ENCODE measurements at places on chromosomes 16 and 17.

DNA sequence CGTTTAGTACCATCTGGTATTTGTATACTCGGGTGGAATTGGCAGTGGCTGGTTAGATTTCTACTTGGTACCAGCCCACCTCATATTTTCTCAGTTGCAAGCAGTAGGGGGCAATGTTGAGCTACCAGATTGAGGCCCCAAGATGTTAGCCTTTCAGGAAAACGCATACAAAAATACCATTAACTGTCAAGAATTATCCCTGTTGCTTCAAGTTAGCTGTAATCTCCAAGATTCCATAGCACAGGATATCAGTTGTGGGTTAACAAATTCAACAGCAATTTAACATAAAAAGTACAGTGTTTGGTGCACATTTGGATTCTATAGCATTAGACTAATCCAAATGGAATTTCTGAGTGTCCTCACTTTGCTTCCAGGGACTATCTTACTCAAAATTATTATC lies 188.2 kb downstream of the FTO start:
- peak; percentile 67 for DNase-seq

DNA sequence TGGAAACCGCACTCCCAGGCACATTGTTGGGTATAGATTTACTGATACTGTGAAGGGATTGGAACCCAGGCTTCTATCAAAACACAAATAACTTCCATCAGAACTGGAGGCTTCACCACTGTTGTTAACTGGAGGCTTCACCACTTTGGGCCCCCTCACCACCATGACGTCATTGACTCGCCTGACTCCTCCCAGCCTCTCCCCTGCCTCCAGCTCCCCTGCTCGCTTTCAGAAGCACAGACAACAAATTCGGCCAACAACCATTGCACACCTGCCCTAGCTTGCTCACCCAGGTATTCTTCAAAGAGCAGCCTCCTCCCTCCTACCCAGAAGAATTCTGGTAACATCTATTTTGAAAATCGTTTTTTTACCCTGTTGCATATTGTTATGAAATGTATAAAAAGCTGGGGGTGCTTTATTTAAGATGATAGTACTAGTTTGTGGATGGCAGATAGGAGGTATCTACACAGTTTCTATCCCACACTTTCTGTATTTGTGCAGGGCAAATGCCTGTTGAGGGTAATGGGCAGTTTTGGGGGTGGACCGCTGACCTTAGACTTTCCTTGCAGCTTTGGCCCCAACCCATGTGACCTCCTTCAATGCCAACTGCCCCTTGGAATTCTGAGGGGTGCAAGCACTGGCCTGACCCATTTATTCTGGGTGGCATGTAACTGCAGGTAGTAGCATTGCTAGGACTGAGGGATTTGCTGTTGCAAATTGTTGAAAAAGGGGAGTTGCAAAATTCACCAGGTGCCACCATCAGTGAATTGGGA lies 54.1 kb downstream of the HLF start:
- DNase-seq: no peak

DNA sequence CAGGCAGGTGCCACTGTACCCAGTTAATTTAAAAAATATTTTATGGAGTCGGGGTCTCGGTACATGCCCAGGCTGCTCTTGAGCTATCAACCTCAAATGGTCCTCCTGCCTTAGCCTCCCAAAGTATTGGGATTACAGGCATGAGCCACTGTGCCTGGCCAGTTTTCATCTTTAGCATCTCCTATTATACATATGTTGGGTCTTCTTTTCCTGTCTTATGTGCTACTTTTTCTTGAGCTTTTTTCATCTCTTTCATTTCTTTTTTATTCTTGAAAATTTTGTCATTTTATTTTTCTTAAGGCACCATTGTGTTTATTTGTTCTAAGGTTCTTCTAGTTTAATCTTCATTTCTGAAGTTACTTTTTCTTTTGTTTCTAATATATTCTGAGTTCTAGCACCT lies 20.7 kb downstream of the BANP start:
- no peak for DNase-seq

DNA sequence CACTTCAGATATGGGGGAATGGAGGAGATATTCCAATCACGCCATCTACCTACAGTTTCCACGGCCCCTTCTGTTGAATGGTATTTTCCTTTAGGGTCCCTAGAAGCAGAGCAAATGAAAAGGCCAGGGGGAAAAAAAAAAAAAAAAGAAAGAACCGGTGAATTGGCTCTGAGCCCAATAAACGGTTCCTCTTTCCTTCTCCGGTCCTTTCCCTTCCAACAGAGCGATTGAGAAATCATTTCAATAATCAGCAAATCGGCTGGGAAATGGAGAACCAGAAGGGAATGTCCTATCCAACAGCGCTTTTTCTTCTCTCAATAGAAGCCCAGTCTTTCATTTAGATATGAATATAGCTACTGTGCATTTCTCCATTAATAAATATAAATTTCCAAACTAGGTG lies 26.8 kb upstream of the HOXB13 start:
- no peak for DNase-seq

DNA sequence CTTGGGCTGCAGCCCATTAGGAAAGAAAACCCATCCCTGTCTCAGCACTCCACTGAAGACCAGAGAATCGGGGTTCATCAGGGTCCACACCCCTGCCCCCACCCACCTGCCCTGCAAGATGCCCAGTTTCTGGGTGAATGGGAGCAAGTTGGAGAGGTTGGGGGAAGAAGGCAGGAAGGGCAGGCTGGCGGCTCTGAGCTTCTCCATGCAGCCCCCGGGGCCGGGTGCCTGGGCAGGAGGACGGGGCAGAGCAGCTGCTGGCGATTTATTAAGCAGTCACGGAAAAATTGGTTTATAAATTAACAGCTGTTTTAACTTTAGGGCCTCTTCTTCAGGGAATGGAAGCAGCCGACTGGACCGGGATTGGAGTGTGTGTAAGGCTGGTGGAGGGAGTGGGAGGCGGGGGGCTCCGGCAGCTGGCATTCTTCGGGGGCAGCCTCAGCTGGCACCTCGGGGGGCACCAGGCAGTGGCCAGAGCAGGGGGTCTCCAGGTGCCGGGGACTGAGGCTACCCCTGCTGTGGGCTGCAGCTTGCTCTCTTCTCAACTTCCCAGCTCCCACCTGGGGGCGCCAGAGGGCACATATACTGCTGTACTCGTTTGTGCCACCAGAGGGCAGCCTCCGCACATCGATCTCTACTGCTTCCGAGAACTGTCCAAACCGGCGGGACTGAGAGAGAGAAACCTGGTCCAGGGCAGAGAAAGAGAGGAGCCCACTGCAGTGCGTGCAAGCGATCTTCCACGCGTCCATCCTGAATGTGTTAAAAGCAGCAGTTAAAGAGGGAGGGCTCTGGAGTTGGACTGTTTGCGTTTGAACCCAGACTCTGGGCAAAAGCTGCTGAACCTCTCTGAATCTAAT lies 5.0 kb upstream of the PPP1R1B start:
- peak; percentile 89 for DNase-seq

DNA sequence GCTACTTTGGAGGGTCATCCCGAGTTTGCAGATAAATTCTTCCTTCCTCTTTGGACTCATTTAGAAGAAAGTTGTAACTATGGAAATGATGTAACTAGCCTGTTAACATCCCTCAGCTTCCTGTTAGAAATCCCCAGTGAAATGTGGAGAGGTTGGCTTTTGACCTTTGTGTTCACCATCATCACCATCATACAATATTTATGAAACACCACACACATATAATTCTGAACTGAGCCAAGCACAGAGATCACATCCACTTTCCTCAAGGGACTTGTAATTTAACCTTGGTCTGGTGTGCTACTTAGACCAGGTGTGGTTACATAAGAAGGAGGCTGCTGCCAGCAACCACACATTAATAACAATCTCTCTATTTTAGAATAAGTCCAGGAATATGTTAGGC lies 2.5 kb downstream of the CAPNS2 start:
- no peak for DNase-seq

DNA sequence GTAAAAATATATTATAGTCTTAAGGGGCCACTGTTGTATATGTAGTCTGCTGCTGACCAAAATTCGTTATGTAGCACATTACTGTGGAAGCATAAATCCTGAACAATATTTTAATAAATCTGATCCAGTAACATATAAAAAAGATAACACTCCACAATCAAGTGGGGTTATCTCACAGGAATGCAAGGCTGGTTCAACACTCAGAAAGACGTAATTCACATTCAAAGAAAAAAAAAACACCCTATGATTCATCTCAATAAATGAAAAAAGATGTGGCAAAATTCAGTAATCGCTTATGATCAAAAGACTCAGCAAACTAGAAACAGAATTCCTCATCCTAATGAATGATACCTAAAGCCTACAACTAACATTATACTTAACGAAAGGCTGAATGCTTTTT lies 47.8 kb downstream of the CREBBP start:
- no peak for DNase-seq

DNA sequence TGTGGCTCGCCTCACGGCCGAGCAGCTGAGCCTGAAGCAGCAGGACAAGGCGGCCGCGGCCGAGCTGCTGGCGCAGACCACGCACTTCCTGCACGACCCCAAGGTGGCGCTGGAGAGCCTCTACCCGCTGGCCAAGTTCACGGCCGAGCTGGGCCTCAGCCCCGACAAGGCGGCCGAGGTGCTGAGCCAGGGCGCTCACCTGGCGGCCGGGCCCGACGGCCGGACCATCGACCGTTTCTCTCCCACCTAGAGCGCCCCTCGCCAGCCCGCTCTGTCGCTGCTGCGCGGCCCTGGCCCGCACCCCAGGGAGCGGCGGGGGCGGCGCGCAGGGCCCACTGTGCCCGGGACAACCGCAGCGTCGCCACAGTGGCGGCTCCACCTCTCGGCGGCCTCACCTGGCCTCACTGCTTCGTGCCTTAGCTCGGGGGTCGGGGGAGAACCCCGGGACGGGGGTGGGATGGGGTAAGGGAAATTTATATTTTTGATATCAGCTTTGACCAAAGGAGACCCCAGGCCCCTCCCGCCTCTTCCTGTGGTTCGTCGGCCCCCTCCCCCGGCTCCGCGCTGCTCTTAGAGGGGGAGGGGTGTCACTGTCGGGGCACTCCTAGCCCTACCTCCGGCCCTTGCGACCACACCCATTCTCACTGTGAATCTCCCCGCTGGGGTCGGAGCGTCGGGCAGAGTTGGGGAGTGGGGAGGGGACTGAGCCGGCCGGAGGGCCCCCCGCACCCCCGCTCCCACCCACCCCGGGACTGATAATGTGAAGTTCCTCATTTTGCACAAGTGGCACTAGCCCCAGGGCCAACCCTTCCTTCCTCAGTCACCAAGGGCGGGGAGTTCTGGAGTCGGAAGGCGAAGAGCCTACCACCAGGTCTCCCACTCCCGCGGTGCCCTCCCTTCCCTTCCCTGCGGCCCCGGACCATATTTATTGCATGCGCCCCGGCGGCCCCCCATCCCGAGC lies 4.0 kb downstream of the HIC1 start:
- no peak for DNase-seq

DNA sequence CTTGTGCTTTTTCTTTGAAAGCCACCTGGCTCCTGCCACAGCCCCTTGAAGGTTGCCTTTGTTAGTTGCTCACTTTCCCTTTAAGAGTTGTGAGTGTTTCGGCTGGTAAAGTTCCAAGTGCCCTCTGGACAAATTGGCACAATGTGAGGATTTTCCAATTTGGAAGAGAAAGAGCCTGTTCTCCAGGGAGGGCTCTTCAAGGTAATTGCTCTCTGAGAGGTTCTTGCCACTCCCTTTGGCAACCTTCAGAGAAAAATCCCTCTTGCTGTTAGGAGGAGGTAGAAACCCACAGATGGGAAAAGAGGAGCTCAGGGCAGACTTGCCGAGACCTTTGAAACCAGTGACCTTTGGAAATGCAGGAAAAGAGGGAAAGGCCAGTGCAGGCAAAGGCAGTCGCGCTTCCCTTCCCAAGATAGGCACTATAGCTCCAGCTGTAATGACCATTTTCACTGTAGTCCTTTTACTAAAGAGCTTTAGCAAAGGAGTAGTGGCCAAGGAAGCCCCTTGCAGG lies 49.0 kb upstream of the AKAP1 start:
- DNase-seq: no peak

- no peak for DNase-seq
These were observed 137.5 kb downstream of the SOCS1 start for GRCh38 chr16:11118479-11118878.

DNA sequence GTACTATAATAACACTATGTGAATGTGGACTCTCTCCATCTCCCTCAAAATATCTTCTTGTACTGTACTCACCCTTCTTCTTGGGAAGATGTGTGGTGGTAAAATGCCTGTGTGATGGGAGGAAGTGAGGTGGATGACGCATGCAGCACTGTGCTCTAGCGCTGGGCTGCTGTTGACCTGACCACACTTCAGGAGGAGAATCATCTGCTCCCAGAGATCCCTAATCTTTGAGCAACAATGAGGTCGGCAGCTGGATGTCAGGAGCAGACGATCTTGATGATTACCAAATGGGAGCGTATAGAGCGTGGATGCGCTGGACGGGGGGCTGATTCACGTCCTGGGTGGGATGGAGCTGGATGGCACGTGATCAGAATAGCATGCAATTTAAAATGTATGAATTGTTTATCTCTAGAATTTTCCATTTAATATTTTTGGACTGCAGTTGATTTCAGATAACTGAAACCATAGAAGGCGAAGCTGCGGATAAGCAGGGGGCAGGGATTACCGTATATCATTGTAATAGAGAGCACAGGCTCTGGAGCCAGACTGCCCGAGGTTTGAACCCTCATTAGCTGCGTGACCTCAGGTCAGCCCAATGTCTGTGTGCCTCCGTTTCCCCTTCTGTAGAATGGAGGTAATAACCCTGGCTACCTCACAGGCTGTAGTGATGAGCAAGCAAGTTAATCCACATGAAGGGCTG lies 23.7 kb upstream of the CYLD start:
- peak; percentile 60 for DNase-seq

GRCh38 chr16:66503030-66503429 lies 46.9 kb downstream of the TK2 start:
- no peak for DNase-seq

- no peak for DNase-seq
These were observed 17.2 kb downstream of the CASKIN2 start for GRCh38 chr17:75498039-75498725.

DNA sequence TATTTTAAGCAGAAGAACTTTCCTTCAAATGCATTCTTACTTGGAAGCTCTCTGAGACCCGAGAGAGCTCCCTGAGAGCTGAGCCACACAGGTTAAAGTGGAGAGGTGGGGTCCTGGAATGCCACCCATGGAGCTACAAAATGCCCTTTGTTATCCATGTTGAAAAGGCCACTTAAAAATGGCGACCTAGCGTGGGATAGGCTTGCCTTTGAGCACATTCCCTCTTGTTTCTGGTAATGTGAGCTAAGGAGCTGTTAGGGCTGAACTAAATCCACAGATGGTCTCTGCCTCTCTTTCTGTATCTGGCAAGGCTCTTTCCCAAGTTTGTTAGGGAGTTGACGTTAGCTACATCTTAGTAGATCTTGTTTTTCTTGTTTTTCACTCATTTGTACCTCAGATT lies 171.6 kb downstream of the SNX29 start:
- DNase-seq: no peak

DNA sequence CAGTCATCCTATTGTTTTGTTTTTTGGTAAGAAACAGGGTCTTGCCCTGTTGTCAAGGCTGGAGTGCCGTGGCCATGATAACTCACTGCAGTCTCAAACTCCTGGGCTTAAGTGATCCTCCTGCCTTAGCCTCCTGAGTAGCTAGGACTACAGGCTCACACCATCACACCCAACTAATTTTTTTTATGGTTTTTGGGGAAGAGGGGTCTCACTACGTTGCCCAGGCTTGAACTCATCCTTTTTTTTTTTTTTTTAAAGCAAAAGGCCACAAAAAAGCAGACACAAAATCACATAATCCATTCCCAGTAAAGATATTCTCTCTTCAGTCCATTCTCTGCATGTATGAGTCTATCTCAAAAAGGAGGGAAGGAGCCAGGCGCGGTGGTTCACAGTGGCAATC lies 5.5 kb downstream of the SPAG9 start:
- DNase-seq: no peak

Data from AG08395 (cell line).